ENCODE measurements at places on chromosomes 3 and 15.
A peak's percentile ranks its signal among the peaks of the same experiment; 100 is the strongest.

DNA sequence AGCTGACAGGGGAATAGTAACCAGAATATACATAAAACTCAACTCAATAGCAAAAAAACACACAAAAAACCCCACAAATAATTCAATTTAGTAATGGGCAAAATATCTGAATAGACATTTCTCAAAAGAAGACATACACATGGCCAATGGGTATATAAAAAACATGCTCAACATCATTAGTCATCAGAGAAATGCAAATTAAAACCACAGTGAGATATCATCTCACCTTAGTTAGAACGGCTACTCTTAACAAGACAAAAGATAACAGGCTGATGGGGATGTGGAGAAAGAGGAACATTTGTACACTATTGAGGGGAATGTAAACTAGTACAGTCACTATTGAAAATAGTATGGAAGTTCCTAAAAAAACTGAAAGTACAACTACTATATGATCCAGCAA lies 678.6 kb downstream of the MECOM start:
- DNase-seq = no peak

DNA sequence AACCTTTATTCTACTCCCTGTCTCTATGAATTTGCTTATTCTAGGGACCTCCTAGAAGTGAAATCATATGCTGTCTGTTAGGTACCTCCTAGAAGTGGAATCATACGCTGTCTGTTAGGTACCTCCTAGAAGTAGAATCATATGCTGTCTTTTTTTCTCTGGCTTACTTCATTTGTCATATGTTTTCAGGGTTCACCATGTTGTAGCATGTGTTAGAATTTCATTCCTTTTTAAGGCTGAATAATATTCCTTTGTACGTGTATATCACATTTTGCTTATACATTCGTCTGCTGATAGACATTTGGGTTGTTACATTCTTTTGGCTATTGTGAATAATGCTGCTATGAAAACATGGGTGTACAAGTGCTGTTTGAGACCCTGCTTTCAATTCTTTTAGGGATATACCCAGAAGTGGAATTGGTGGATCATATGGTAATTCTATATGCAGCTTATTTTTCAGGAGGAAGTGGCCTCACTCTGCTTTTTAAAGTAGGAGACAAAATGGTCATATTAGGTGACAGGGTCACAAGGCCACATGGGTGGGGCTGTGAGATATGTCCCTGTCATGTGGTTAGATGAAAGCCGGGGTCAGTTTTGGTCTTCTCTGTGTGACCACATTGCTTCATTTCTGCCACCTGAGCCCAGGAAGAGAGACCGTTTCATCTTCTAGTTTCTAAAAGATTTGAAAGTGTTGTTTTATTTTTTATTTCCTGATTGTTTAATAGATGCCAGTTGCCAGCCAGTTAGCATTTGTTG lies 76.7 kb downstream of the FLNB start:
- DNase-seq = peak; percentile 21

GRCh38 chr3:15297608-15298350 lies 34.6 kb downstream of the SH3BP5 start:
- no peak for DNase-seq

DNA sequence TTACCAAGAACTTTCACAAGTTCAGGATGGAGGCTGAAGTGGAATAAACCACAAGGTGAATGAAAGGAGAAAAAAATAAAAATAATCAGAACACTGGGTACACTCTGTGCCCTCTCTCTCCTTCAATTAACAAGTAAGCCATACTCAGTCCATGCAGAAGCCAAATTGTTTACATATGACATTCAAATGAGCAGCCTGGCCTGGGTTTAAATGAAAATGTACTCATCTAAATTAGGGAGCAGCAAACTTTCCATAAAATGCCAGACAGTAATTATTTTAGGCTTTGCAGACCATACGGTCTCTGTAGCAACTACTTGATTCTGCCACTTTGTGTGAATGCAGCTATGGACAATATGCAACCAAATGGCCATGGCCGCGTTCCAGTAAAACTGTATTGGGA lies 376.6 kb downstream of the MAGI1 start:
- no peak for DNase-seq

GRCh38 chr3:151875759-151876158 lies 2.3 kb downstream of the SUCNR1 start:
- peak; percentile 83 for DNase-seq

GRCh38 chr3:152300029-152300731 lies 31.5 kb downstream of the MBNL1 start:
- no peak for DNase-seq

GRCh38 chr15:89948796-89949195 lies 36.0 kb upstream of the ARPIN start:
- no peak for DNase-seq

DNA sequence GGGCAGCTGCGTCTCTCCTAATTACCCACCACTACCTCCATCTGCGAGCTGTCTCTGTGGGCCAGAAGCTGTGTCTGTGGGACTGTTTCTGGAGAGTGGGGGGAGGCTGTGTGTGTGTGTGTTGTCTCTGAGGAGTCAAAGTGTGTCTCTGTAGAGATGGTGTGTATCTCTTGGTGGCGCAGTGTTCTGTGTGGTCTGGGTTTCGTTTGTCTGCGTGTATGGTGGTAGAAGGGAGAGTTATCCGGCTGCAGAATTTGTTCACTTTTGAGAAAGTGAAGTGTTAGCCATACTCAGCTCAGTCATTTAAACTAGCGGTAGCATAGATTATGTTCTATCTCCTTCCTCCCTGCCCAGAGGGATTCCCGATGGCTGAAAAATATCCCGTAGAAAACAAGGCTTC lies 2.2 kb downstream of the MYRIP start:
- no peak for DNase-seq

GRCh38 chr3:89955156-89955555 lies 847.7 kb downstream of the EPHA3 start:
- no peak for DNase-seq

- DNase-seq = no peak
These were observed 83.4 kb downstream of the CHSY1 start for GRCh38 chr15:101168463-101168824.

- DNase-seq = peak; percentile 38
These were observed 542 bp downstream of the INKA1 start for GRCh38 chr3:49803465-49804140.

DNA sequence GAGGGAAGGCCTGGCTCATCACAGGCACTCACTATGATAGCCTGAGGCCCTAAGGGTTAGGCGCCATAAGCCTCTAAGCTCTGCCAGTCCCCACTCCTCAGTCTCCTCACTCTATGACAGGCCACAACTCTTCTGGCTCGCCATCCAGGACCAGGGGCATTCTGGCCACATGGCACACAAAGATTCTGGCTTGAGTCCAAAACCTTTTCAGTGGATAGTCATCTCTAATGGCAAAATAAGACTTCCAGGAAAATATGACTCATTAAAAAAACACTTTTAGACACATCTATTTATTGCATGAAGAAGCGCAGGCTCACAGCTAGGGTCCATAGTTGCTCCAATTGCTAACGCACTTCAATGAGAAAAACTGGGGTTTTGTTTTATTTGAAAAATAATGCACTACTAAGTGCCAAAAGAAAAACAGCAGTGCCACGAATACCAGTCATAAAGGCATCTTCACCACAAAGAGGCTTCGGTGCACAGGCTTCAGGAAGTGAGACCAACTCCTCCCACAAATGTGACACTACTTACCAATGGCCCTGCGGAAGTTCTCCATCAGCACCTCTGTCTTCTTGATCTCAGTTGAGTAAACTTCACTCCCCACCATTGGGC lies 11.1 kb downstream of the RUVBL1 start:
- DNase-seq = peak; percentile 15

DNA sequence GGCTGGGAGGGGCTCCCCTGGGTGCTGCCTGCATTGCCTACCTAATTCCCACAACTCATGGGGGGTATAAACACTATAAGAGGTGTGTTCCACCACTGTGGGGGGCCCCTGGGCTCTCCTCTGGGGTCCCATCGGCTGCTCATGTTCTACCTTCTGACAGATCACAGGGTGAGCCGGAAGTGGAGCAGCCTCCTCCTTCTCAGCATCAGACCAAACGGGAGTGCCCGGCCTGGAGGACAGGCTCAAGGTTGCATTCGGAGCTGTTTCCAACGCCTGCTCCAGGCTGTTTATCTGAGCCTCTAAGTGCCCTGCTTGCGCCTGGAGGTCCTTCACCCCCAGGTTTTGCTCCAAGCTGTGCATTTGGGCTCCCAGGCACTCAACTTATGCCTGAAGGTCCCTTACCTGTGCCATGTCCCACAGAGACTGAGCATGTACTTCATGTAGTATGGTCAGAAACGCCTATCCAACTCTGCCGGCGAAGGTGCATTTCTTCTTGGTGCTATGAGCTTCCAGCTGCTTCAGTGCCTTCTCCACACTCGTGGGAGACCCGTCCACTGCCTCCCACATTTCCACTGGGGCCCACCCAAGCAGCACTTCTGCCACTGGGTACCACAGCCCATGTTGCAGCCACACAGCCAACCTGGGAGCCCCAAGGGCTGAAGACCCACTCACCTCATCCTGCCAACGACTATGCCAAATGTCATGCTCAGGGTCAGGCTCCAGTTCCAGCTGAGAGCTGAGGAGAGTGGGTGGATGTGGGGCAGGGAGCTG lies 232.1 kb downstream of the IGSF11 start:
- DNase-seq = no peak

GRCh38 chr3:34858067-34858660 lies 781.2 kb upstream of the ARPP21 start:
- no peak for DNase-seq

DNA sequence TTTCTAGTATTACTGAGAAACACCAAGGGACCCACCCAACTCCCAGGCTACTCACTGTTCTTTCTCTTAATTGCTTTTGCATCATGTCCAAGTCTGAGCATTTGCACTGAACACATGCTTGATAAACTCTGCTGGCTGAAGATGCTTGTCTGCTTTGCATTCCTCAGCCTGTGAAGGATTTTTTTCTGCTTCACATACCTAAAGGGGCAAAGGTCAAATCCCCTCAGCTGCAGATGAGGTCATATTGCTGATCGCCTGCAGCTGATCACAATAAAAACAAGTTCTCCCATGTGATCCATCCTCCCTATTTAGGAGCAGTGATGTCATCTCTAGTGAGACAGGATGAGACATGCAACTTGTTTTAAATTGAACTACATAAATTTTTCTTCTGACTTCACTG lies 84.6 kb upstream of the DCBLD2 start:
- no peak for DNase-seq

DNA sequence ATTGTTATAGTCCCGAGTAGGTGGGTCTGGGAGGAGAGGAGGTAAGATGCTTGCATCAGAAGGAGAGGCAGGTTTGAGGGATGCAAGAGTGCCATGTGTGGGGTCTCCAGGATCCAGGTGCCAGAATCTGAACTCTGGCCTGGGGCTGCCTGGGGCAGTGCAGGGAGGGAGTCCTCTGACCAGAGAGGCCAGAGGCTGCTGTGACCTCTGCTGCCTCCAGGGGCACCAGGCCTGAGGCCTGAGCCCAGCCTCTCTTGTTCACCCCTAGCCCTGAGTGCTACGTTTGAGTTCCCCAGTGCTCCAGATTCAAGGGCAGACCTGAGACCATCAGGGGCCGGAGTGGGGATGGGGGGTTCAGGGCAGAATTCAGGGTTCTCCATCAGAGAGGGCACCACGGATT lies 7.4 kb downstream of the SLC38A3 start:
- DNase-seq = no peak

DNA sequence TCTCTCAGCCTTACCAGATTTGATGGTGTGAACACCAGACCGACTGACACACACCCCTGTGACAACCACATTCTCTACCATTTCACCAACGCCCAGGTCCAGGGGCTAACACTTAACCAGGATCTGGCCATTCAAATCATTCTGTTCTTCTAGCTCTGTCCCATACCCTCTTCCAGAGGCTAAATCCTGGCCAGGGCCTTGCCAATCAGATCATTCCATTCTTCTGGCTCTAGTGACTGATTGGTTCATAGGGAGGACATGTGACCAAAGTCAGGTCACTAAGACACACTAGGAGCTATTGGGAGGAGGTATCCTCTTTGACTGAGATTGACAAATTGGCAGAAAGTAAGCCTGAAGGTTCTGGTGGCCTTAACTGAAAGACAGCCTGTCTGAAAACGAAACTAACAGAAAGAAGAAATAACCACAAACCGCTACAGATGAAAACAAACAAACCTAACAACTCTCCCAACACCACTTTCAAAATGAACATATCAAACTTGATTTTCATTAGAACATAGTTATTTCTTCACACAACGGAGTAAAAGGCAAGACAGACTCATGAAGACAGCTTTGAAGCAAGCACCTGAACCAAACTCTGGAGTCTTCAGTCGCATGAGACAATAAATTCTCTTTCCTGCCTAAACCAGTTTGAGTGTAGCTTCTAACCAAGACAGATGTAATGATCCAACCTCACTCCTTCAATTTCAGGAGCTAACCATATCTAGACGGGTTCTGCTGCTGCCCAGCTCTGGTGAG lies 68.5 kb downstream of the TRANK1 start:
- peak; percentile 66 for DNase-seq

DNA sequence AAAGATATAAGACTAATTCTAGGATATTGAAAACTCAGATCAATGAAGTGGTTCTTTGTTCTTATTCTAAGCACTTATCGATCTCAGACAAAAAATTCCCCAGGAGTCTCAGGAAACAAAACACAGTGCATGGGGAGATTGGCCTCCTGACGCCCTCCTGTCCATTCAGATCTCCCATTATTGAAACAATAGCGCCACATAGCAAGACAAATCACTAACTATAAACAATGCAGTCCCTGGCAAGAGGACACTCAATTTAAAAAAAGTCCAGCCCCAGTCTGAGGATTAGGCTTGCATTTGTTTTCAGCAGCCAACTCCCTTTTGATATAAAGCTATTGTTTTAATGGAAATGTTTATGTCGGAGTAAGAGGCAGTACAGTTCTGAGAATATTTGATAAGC lies 528.2 kb downstream of the GABRG3 start:
- DNase-seq = no peak

- DNase-seq = no peak
These were observed 3.2 kb downstream of the SENP7 start for GRCh38 chr3:101509811-101510210.

GRCh38 chr3:177190756-177191681 lies 6.3 kb downstream of the TBL1XR1 start:
- DNase-seq = no peak

- no peak for DNase-seq
These were observed 7.8 kb upstream of the ISLR2 start for GRCh38 chr15:74122403-74123130.

DNA sequence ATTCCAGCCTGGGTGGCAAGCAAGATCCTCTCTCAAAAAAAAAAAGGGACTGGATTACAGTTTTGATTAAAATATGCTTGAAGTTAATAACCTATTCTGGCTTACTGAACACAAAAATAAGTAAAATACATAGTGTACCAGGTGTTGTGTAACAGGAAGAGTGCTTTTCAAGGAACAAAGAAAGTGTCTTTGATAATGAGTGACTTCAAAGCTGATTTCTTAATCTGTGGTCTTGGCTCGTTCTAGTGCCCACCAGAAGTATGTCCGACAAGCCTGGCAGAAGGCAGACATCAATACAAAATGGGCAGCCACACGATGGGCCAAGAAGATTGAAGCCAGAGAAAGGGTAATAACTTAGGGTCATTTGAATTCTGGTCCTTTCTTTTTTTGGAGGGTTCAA lies 4.0 kb downstream of the RPL14 start:
- DNase-seq = no peak

- peak; percentile 17 for DNase-seq
These were observed 52.7 kb downstream of the TLE3 start for GRCh38 chr15:70045045-70045444.

- DNase-seq = no peak
These were observed 20.7 kb downstream of the TCAIM start for GRCh38 chr3:44359146-44359751.

GRCh38 chr15:66124651-66125050 lies 128.9 kb downstream of the MEGF11 start:
- DNase-seq = no peak
